NCI-H2081 treated with DMSO at 0.1 percent for 48 hours (cell line): ENCODE measurements at places on chromosomes 2 and 18.
A peak's percentile ranks its signal among the peaks of the same experiment; 100 is the strongest.

GRCh38 chr2:950080-950966 lies at the start of gene SNTG2:
Gene SNTG2 (plus strand): TSS chr2:950849. CDS start chr2:950997, 148 bp downstream.
- DNase-seq: no peak

DNA sequence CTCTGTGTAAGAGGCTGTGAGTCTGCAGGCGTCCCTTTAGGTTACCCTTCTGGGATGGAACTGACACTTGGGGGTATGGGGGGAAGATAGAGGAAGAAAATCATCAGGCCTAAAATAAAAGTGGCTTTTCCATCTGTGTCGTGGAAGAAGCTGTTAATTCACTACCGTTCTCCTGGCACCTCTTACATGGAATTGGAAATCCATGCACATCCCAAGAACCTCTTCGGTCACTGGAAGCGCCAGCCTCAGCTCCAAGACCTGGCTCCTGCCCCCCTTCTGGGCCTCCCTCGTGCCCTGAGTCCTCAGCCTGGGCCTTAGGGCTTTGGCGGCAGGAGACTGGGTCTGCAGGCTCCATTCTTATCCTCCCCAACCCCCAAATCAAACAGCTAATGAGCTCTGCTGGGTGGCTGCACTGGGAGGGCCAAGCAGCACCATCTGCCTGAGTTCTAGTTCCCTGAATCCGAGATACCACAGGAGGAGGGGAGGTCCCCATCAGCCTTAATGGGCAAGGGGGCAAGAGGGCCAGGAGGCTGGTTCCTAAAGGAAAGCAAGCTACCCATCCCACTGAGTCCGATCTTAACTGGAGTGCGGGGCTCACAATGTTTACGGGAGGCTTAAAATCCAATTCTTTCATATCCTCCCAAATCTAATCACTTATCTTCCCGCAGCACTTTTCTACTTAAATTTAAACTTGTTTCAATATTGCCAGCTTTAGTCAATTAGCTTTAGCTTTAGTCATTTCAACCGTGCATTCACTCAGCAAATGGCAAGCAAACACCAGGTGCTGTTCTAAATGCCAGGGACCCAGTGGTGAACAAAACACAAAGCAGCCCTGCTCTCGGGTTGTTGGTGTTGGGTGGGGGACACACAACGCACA lies 52.8 kb downstream of the FAM178B start:
- peak; percentile 76 for DNase-seq

DNA sequence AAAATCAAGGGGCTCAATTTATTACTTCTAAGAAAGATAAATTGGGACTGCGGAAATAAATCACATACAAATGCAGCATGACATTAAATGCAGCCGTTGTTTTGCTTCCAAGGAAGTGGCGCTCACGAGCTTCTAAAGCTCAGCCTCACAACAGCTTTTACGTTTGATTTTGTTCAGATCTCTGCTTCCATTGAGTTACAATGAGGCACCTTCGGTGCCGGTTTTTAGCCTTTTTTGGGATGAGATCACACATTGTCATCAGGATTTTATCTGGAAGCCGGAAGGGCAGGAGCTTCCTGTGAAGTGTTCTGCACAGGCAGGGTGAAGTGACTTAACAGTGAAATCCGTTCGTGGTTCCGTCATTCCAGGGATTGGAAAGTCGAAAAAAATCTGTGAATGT lies 209.8 kb downstream of the DCDC2C start:
- DNase-seq: no peak

DNA sequence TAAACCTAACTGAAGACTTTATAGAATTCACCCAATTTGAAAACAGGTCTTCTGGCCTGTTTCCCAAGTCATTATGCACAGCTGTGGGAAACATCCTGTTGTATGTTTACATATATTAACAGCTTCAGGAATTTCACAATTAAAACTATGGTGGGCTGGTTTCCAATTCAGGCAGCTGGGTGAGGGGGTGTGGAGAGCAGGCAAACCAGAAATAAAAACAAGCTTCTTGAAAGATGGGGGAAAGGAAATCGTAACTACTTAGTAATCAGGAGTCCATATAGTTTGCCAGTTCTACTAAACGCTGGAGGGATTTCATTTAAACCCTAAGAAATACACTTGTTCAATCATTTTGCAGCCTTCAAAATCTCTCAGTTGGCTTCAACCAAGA lies 22.8 kb downstream of the ATP8B1 start:
- DNase-seq: no peak

GRCh38 chr2:108927405-108927804 lies 61.6 kb downstream of the EDAR start:
- no peak for DNase-seq

GRCh38 chr2:152481881-152482583 lies 147.1 kb downstream of the FMNL2 start:
- no peak for DNase-seq

- no peak for DNase-seq
Observed at GRCh38 chr2:3434654-3435053, 55.2 kb downstream of the TRAPPC12 start.

GRCh38 chr2:205409411-205409810 lies 272.9 kb upstream of the NRP2 start:
- no peak for DNase-seq

DNA sequence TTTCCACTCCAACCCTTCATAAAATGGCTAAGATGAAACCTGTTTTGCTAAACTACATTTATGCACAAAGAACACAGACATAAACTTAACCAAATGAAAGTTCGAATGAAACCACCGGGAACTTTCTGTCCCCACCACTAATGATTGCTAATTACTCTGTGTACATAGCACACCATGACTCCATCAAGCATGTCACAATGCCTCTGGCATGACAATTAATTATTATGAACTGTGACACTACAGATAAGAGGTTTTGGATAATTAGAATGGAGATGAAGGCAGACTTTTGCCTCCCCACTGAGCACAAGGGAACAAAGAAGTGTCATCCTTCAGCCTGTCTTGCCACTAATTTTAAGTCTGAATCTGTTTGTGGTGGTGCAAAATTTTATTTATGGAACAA lies 1.5 kb downstream of the DAPL1 start:
- DNase-seq: no peak

GRCh38 chr2:54604871-54605270 lies 118.6 kb upstream of the EML6 start:
- no peak for DNase-seq

DNA sequence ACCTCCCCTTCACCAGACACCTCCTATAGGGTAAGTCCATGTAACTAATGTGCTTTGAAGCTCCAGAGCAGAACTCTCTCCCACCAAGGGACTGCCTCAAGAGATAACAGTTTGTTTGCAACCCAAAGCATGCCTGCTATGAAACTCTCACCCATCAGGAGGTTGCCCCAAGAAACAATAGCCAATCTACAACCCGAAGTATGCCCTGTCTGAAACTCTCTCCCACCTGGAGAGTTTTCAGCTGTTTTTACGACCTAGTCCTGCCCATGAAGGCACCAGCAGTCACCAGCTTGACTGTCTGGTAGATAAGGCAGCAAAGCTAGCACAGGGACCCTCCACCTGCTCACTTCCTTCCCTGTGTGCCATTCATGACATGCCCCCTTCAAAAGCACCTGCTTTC lies 533.9 kb upstream of the CRIM1 start:
- DNase-seq: no peak

GRCh38 chr2:232352511-232353091 lies 25.9 kb upstream of the ALPP start:
- DNase-seq: no peak

DNA sequence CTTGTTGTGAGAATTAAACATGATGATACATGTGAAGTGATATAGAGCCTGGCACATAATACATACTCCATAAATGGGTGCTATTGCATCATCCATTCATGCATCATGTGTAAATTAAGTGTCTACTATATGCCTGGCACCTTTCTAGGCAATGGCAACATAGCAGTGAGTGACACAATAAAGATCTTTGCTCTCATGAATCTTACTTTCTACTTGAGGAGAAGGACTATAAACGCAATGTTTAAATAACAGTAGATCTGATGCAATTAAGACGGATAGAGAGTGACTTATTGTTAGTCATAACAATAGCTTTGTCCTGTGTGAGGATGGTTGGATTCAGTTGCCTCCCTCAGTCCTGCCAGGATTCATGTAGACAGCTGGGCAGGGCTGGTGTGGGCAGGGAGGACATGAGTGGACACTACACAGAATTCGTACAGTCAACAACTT lies 88.4 kb upstream of the NPAS2 start:
- no peak for DNase-seq

GRCh38 chr2:220053919-220054318 lies 426.5 kb downstream of the SLC4A3 start:
- no peak for DNase-seq

- no peak for DNase-seq
Observed at GRCh38 chr2:170929686-170930050, 615 bp downstream of the GORASP2 start.

GRCh38 chr2:179479947-179480346 lies 215.3 kb upstream of the SESTD1 start:
- no peak for DNase-seq

- no peak for DNase-seq
Observed at GRCh38 chr2:10469301-10469700, 21.2 kb upstream of the ODC1 start.

DNA sequence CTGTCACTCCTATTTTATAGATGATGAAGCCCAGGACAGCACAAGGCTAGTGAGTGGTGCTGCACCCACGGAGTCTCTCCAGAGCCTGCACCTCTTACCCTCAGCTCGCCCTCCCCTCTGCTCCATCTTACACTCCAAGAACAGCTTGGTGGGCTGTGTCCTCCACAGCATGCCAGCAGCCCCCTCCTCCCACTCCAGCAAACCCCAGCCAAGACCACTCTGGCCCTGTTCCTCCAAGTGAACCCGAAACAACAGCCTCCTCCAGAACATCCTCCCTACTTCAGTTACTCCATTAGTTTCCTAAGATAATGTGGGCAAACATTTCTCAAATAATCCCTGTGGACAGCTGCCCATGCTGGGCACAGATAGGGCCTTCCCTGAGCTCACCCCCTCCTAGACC lies 62.7 kb upstream of the KLF7 start:
- no peak for DNase-seq

- DNase-seq: no peak
Observed at GRCh38 chr2:98730707-98731040, 258 bp downstream of the MGAT4A start.

DNA sequence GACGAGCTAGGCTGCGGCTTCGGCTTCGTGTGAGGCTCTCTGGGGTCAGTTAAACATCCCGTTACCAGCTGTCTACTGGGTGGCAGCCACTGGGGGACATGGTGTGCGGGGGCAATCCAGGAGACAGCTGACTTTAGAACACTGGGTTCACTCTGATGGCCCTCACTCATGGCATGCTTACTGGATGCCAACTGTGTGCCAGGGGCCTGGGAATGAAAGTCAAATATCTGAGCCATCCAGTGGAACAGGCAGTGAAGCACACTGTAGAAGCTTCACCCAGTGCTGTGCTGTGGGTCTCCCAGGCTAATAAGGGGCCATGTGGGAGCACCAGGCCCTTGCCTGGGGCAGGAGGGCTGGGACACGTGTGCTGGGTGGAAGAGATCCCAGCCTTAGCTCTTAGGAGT lies 48.3 kb downstream of the GLI2 start:
- DNase-seq: no peak

DNA sequence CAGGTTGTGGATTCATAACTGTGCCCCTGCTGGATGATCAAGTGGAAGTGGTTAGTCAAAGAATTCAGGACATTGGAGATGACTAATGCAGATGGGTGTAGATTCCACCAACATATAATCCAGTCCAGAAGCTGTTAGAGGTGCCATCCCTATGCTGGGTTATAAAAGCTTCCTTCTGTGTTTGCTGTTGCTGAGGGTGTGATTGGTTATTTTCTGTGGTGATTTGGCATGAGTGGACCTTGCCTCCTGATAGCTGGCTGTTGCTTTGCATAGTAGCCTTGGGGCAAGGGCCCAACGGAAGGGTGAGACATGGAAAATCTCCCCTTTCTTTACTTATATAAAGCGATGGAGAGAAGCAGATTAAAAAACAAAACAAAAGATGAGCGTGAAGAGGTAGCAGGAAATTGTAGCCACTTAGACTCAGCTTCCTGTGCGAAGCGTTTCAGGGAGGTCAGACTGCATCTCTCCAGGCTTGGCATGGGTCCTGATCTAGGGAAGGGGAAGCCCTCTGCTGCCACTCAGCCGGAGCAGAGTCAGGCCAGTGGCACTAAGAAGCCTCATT lies 190.4 kb downstream of the FMNL2 start:
- no peak for DNase-seq

DNA sequence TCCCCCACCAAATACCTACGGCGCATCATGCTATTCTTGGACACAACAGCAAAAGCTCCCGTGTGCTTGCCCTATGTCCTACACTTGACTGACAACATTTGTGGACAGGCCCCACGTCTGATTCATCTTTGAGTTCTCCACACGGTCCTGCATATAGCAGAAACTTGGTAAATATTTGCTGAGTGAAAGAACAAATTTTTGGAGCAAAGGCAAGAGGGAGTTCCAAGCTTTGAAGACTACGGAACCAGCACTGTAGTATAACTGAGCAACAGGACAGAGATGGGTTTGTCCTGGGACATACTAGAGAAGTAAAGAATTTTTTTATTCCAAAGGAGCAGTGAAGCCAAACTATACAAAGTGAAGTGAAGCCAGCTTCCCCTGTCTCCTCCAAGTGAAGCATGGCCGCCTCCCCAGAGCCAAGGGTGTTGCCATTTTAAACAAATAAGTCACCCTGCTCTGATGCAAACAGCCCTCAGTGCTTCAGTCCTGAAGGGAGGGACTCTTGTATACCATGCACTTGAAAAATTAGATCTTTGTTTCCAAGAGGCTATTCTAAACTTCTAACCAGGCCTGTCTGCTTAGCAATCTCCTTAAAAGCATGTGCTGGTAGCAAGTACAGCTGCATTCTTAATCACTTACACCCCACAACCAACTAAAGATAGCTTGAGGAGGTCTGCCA lies 35.9 kb downstream of the SPRED2 start:
- no peak for DNase-seq

DNA sequence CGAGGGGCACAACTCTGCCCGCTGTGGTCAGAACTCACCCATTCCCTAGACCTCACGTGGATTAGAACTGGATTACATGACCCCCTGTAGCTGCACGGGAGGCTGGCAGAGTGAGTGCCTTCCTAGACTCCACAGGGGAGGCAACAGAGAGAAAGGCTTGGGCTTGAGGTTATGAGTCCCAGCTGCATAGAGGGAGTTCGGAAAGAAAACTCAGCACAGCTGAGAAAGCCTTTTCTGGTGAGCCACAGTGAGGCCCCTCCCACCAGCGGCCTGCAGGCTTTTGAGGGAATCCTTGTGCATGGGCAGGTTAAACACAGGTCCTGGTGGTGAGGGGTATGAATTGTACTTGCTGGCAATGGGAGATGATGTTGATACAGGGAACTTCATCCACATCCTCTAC lies 217.3 kb downstream of the FHOD3 start:
- no peak for DNase-seq
